ENCODE measurements at places on chromosomes 7 and 10.

- DNase-seq = no peak
These were observed 894 bp downstream of the ATXN7L1 start for GRCh38 chr7:105875505-105875904.

DNA sequence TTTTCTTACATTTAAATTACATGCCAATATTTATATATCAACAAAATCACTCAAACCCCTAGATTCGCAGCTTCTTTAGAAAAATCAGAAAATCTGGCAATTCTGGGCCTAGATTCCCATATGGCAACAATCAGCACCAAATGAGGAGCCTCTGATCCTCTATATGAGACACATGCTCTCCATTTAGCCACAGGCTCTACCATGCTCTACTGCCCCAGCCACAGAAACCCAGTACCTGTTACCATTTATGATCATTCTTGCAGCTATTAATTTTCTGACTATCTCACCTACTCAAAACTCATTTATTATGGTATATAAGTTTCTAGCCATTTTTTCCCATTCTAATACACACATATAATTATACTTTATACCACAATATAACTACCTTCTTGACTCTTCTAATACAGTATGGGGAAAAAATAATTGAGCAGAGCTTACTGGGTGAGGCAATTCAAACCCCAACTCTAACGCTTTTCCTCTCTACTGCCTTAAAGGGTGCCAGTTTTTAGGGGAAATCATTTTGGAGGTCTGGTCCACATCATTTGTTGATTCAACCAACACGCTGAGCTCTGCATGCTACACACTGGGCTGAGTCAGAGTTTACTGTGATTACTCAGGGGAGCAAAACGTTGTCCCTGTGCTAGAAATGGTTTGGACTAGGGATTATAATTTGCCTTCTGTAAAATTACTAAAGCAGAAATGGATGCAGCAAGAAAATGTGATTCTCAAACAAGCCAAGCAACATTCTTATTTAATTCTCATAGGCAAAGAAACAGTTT is 11.6 kb downstream of the PDLIM1 start:
- no peak for DNase-seq

DNA sequence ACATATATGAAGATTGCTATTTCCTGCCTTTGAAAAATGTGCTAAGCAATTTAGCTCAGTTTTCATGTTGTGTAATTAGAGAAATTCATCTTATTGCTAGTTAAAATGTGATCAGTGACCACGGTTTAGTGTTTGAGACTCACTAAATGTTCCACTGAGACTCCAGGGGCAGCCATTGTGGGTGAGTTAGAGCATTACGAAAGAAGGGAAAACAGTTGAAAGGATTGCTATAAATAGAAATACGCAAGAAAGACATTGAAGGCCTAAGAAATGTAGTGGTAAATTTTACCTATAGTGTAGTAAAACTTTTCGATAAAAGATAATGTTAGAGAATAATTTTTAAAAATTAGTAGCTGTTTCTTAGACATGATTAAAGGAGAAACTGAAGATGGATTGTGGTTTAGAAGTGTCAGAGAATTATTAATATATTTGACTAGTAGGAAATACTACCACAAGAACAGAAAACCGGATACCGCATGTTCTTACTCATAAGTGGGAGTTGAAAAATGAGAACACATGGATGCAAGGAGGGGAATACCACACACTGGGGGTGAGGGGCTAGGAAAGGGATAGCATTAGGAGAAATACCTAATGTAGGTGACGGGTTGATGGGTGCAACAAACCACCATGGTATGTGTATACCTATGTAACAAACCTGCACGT is 394.5 kb downstream of the SEMA3D start:
- no peak for DNase-seq

GRCh38 chr10:78715435-78715834 is 353.3 kb upstream of the ZMIZ1 start:
- no peak for DNase-seq

- no peak for DNase-seq
These were observed 30.4 kb downstream of the LEP start for GRCh38 chr7:128271471-128271941.

- no peak for DNase-seq
These were observed 349.1 kb upstream of the PODXL start for GRCh38 chr7:131905471-131905973.

- DNase-seq = peak; percentile 95
These were observed at the start of gene CALHM1 for GRCh38 chr10:103458720-103459119. Gene CALHM1, minus strand, starts transcription at chr10:103458900. Its CDS starts 149 bp downstream, at chr10:103458751.

GRCh38 chr10:129096065-129096984 is 370.7 kb upstream of the MGMT start:
- no peak for DNase-seq

DNA sequence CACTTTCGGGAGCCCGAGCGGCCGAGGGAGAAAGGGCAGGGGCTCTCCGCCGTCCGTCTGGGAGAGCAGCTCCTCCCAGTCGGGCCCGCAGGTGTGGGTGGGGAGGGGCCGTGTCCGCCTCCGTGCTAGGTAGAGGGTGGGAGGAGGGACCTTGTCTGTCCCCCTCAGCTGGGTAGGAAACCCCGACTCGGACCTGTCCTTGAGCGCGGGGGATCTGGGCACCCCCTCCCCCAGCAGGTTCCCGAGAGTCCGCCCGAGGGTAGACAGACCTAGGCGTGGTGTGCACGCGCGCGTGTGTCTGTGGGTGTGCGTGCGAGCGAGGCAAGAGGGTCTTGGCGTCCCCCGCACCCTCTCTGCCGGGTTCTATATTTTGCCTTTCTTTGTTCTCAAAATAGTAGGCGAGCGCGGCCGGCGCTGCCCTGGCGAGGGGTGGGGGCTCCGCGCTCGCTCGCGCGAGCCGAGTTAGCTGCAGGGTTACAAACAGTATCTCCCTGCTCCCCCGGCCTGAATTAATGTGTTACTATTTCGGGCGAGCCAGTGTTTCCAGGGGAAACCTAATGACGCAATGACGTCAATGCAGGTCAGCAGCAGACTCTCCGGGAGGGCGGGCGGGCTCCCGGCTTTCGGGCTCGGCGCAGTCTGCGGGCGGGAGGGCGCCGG is 73.9 kb upstream of the LEP start:
- peak; percentile 37 for DNase-seq

GRCh38 chr10:132539894-132540293 is 2.3 kb downstream of the INPP5A start:
- DNase-seq = no peak

Data from NCI-H510A (cell line).